IPS DF 6.9 (cell line): ENCODE measurements at places on chromosomes 1 and 21.

GRCh38 chr1:203691447-203691846, 64.8 kb downstream of the ATP2B4 start:
- no peak for DNase-seq

GRCh38 chr1:189654906-189655305, 822.8 kb downstream of the BRINP3 start:
- no peak for DNase-seq

DNA sequence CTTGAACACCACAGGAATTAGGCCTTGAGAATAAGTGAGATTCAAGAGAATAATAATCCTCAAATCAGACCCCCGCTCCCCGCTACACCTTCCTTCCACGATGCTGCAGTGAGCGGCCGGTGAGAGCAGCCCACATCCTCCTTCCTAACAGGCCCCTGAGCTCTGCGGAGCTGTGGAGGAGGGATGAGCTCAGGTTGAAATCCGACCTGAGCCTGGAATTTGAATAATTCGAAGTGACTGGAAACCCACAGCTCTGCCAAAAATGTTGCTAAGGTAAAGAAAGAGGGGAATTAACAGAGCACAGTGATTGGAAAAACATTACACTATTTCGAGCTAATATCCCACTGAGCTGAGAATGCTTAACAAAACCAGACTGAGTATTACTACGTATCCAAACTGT, 90.0 kb downstream of the URB2 start:
- no peak for DNase-seq

GRCh38 chr1:222694927-222695326, 17.4 kb downstream of the AIDA start:
- DNase-seq: no peak

GRCh38 chr1:37846647-37847339, 12.6 kb downstream of the MTF1 start:
- DNase-seq: no peak

DNA sequence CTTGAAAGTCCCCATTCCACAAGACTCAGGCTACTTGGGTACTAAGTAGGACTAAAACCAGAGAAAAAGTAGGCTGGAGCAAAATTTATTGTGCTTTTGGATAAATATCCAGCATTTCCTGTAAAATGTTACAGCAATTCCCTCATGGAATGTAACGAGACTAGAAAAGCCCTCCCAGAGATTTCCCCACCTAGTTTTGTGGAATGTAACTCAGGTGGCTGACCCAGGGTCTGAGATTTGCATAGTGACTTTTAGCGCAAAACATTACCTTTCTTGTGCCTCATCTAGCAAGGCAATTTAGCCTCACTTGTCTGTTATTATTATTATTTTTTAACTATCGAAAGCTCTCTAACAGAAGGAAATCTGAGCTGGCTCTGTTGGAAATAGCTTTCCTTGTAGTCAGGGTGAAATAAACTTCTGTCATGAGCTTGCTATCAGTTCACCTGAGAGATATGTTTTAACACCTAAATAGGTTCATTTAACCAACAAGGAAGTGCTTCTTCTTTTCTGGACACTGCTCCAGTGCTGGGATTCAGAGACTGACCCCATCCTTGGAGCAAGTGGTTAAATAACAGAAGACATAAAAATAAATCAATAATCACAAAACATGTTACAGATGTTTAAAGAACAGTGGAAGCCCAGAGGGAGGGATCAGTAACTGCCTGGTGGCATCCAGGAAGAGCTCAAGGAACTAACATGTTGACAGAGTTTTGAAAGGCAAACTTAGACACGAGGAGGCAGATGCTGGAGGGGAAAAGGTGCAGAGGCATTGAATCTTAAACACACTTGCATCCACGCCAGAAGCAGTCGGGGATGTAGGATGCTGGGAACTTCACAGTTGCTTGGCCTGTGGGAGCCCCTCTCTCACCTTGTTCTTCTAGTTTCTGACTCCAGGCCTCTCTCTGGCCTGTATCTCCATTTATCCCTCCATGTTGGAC, 68.3 kb upstream of the RHOU start:
- DNase-seq: no peak

GRCh38 chr1:44500181-44501046, 95.4 kb downstream of the RNF220 start:
- no peak for DNase-seq

DNA sequence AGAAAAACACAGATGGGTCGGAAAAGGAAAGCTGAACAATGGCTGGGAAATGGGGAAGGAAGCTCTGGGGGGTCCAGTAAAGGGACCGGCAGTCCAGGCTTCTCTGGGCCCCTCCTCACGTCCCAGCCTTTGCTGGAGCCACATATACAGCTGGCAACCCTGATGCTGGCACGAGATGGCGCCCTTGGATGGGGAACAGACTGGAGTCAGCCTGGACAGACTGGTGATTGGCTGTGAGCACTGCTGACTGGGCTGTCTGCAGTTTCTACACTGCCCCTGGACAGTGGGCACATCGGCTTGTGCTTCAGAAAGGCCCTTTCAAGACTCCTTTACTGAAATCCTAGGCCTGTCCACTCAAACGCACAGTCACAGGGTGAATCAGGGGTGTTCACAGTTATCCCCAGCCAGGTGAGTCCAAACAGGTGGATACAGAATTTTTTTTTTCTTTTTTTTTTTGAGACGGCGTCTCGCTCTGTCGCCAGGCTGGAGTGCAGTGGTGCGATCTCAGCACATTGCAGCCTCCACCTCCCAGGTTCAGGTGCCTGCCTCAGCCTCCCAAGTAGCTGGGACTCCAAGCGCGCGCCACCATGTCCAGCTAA, 31.1 kb upstream of the ZBTB40 start:
- DNase-seq: peak; percentile 66

GRCh38 chr1:220803401-220804201, 16.9 kb downstream of the MTARC1 start:
- DNase-seq: no peak

DNA sequence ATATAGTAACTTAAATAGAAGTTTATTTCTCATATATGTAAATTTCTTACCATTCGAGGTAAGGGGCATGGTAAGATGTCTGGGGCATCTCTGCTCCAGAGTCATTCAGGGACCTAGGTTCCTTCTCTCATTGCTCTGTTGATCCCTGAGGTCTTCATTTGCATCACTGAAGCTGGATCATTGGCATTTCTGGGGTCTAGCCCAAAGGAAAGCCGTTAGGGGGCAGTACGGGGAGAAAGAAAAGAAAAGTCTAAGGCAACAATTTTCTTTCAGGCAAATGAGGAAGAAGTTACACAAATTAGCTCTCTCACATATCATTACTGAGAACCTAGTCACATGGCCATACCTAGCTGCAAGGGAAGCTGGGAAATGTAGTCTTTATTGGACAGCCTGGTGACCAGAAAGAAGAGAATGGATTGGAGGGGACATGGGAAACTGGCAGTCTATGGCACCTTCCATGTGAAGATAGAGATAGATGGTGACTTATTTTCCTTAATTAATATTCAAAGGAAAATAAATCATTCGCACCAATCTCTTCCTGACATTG, 10.2 kb upstream of the SUSD4 start:
- no peak for DNase-seq

DNA sequence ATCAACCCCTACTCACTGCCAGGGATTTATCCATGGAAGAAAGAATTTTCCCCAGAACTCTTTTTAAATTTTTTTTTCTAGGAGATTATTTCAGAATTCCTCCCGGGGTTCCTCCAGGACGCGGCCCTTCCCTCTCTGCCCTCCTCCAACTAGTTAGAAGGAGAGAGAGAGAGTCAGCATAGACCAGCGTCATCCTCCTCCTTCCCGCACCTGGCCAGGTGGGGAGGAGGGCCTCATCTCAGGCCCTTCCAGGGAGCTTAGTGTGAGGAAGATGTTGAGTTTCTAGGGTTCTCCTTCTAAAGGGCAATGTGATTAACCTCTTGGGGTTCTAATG, 63.6 kb downstream of the CDK18 start:
- DNase-seq: no peak

DNA sequence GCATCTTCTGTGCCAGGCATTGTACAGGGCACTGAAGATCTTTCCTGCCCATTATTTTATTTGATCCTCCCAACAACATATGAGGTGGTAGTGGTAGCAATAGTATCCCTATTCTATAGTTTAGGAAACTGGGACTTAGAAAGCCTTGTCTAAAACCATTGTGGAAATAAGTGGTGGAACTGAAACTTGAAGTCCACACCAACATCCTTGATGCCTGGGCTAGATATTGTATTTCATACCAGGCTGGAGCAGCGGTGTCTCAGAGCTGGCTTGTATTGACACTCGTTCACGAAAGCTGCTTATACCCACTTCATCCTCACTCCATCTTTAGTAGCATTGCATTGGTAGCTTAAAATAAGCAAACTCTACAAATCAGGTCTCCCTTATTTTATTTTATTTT, 9.7 kb upstream of the CTSS start:
- no peak for DNase-seq

DNA sequence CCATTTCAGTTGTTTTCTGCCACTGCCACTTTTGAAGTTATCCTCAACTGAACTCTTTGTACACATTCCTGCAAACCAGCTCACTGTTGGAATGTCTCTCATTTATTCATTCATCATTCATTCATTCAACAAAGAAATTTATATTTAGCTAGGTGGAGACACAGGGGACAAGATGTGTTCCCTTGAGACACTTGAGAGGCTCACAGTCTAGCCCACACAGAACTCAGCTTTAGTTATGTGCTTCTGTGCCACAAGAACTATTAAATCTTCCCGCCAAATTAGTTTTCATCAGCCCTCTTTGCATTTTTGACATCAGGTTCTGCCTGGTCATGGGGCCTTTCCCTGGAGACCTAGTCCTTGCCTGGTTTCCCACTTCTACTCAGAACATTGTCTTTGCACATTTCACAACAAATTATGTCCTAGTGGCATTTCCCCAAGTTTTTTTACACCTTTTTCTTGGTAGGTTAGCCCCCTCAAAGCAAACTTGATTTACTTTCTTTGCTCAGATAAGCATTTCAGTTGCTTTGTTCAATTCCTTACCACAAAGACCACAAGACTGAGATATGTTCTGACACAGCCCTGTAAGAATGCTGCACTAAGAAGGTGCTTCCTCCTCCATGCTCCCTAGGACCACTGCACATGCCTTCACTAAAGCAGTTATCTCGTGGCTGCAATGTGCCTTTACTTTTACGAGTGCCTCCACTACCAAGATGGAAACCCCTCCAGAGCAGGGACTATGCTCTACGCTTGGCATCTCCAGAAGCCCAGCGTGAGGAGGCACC, 31.0 kb downstream of the ILDR2 start:
- no peak for DNase-seq

GRCh38 chr1:88462488-88463261, 221.4 kb upstream of the PKN2 start:
- no peak for DNase-seq

GRCh38 chr1:103514920-103515503, 10.5 kb upstream of the RNPC3 start:
- DNase-seq: peak; percentile 11

GRCh38 chr1:111221276-111221632, 6.3 kb upstream of the CHI3L2 start:
- no peak for DNase-seq

- DNase-seq: peak; percentile 31
Measured at GRCh38 chr1:177948336-177948972, 21.4 kb downstream of the SEC16B start.

DNA sequence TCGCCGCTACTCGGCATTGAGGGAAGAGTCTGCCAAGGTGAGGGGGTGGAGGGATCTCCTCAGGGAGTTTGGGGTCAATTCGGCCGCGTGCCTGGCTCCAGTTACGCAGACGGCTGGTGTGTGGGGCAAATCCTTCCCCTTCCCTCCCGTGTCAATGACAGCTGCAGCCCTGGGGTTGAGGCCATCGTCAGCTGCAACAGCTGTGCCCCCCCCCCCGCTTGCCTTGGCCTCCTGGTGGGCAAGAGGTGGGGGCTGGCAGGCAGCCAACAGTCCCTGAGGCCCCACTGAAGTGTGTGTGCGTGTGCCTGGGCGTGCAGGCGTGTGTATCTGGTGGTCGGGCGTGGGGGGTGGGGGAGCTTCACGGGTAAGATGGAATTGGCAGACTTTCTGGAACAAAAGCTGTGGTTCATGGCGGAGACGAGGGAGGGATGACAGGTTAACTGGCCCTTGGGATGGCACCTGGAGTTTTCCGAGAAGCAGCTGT, 25.6 kb downstream of the PPFIA4 start:
- no peak for DNase-seq

GRCh38 chr1:93467606-93468005, 19.7 kb downstream of the FNBP1L start:
- no peak for DNase-seq

GRCh38 chr21:20971296-20971921, 26.8 kb upstream of the NCAM2 start:
- DNase-seq: peak; percentile 18

- no peak for DNase-seq
Measured at GRCh38 chr1:117857418-117857817, 72.0 kb downstream of the GDAP2 start.

DNA sequence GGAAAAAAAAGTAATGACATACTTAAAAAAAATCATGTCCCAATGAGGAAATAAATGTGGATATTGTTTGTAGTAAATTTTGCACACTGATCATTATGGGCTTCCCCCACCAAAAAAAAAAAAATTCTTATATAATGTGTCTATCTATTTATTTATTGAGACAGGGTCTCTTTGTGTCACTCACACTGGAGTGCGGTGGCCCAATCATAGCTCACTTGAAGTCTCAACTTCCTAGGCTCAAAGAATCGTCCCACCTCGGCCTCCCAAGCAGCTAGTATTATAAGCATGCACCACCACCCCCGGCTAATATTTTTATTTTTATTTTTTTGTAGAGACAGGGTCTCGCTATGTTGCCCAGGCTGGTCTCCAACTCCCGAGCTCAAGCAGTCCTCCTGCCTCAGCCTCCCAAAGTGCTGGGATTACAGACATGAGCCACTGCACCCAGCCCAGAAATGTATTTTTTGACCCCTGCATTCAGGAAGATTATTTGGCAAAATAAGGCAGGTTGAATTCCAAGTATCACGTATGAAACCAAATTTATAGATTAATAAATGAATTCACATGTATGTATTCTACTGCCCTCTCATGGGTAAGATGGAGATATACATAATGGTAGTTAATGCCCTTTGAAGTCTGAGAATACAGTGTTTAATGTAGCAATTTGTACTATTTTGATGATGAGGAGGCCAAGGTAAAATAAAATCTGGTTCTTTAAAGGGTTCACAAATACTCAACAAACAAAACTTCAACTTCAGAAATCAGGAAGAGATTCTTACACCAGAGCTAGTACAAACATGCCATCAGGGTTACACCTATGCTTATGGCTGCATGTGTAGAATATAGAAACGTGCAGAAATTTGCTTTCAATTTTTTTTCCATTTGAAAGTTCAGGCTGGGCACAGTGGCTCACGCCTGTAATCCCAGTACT, 1.4 kb upstream of the DENND2C start:
- no peak for DNase-seq

- DNase-seq: no peak
Measured at GRCh38 chr21:29022166-29022565, 2.3 kb upstream of the USP16 start.

GRCh38 chr1:235270625-235271024, 57.4 kb downstream of the ARID4B start:
- DNase-seq: no peak

- no peak for DNase-seq
Measured at GRCh38 chr1:199698222-199698621, 329.3 kb upstream of the NR5A2 start.
